Activated naive CD8-positive, alpha-beta T cell treated with anti-CD3 and anti-CD28 coated beads, Interleukin-2, amount 50 U/mL, for 16 hours (primary cell): ENCODE measurements at places on chromosomes 16 and 17.

DNA sequence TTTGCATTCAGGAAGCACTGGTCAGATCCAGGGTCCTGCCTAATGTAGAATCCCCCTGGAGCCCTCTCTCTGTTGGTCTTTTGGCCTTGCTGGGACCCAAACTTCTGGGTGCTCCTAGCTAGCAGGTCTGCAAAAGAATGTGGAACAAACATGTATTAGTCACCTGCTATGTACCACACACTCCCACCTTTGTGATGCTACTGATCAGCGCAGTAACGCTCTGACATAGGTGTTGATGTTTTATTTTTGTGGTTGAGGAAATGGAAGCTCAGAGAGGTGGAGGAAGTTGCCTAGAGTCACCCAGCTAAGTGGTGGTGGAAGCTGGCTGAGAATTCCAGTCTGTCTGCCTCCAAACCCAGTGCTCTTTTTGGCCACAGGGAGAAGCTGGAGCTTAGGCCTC, 35.8 kb upstream of the LGALS9 start:
- no peak for DNase-seq

DNA sequence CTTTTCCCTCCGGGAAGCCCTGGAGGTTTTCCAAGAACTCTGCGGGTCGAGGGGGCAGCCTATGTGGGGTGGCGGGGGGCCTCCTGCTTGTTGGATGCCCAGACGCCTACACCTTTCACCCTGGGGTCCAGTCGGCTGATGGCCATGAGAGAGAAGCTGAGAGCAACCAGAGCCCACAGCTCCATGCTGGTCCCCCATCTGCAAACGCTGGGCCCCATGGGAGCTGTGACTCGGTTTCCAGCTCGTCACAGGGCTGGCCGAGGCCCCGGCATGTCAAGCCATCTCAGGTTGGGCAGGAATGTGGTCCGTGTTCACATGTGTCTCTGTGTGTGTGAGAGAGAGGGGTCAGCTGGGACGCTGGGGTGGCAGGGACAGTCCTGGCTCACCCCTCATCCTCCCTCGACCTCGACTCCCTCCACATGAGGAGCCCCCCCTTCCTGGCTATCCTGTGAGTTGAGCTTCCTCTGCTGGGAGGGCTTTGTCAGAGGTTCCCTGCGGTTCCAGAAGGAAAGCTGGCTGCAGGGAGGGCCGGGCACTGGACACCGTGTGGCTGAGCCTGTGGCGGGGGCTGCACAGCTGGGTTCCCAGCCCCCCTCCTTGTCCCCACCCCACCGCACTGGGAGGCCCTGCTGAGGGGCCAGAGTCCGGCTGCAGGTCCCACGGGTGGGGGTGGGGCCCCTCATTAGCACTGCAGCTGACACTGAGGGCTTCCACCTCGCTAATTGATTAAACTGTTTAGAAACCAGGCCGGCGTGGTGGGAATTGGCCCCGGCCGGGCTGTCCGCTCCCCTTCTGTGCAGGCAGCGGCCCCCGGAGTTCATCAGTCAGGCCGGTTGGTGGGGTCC, 19.1 kb downstream of the METRNL start:
- no peak for DNase-seq

- DNase-seq, result no peak
Observed at GRCh38 chr17:43766413-43767052, 7.9 kb upstream of the SOST start.

DNA sequence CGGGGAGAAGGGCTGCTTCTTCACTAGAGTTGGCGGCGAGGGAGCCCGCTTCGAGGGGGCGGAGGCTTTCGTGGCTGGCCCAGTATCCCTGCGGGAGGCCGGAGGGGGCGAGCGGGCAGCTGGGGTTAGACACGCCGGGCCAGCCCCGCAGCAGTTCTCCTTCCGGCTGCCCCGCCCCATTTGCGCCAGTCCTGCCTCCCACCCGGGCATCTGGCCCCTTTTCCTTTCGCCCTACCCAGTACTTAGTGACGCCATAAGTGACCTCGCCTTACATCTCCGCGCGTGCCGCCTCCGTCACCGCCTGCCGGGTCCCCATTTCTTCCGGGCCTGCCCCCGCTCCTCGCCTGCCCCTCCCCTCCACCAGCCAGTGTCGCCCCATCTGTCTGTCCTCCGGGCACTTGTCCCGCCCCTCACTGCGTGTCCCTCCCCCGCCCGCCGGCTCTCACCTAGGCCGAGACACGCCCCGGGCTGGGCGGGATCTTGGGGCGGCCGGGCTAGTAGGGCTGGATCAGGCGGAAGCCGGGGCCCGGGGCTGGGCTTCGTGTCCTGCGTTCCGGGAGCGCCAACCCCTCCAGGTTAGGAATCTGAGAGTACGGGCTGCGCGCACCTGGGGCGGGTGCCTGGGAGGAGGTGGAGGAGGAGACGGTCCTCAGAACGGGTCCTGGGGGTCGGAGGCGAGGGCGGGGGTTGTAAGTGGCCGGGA, 14.3 kb downstream of the SPATA32 start:
- peak; percentile 95 for DNase-seq

DNA sequence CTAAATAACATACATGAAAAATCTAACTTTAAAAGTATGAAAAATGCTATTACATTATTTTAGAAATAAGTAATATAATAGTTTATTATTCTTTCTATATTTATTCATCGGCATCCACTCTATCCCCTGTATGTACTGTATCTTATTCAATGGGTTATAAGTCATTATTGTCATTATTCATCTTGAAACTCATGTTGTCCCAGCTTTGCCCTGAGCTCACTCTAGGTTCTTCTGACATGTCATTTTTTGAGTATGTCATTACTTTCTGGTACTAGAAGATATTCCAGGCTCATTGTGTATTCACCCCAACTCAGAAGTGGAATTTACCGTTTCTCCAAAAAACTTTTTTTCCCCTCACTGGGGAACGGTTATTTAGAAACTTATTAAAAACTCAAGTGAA, 53.0 kb upstream of the MNT start:
- no peak for DNase-seq

- no peak for DNase-seq
Observed at GRCh38 chr17:58615768-58616659, 75.8 kb downstream of the TEX14 start.

DNA sequence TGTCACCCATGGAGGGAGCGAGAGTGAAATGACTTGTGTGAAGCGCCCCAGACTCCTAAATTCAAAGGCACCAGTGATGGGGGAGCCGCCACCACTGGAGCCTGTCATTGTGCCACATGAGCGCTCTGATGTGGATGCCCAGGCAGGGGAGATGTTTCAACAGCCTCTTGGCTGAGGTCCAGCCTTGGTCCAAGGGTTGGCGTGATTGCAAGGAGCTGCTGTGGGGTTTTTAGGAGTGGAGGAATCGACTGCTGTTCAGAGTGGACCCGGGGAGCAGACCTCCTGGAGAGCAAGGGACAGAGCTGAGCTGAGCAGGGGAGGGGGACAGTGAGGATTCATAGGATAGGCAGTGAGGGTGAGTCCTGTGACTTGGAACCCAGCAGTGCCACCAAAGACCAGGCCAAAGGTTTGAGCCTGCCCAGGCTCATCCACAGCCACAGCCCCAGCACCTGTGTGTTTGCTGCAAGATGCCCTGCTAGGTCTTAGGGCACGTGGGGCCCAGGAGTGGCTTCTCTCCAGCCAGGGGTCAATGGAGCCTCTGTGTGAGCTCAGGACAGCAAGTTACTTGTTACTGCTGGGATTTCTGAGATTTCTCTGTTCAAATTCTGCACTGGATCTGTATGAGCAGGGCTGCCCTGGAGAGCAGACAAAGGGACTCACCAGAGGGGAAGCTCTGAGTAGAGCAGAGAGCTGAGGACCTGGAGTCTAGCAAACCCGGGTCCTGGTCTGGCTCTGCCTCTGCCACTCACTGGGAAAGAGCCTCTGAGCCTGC, 20.3 kb downstream of the RHBDL3 start:
- no peak for DNase-seq

- no peak for DNase-seq
Observed at GRCh38 chr17:57668332-57668731, 76.8 kb downstream of the CCDC182 start.

GRCh38 chr16:30054959-30055553, 10.5 kb upstream of the ALDOA start:
- DNase-seq, result no peak

GRCh38 chr17:81923302-81924260, 4.0 kb downstream of the MAFG start:
- no peak for DNase-seq

DNA sequence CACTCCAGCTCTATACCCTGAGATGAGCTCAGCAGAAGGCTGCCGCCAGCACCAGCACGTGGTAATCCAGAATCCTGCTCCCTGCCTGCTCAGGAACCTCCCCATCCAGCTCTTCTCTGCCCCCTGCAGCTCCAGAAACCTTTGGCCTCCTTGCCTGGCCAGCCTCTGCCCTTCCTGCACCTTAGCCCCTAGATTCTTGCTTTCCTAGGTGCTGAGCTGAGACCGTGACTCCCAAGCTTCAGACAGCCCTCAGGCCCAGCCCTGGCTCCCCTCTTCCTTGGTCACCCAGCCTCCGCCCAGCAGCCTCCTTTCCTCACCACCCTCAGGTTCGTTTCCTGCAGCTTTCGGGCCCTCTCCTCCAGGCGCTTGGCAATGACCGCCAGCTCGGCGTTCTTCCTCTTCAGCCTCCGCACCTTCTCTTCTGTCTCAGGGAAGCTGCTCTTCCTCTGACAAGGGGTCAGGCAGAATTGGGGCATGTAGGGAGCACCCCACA, 2.6 kb downstream of the TSPOAP1 start:
- DNase-seq, result no peak

GRCh38 chr17:66892246-66892645, 57.3 kb downstream of the CACNG5 start:
- DNase-seq, result no peak

GRCh38 chr17:59668816-59669215, 38.4 kb downstream of the PTRH2 start:
- no peak for DNase-seq

DNA sequence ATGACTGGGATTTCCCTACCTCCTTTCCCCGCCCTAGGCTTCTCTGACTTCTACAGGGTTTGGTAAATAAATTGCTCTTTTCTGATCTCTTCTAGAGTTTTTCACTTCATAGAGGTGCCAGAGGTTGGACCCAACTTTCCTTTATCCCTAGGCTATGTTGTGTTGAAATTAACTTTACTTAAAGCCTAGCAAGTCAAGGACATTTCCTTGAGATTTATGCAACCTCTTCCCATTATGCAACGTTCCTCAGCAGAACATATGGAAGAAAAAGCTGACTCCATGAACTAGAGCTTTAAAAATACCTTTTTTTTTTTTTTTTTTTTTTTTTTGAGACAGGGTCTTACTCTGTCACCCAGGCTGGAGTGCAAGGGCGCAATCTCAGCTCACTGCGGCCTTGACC, 15.5 kb downstream of the MPO start:
- no peak for DNase-seq
